ENCODE measurements at places on chromosomes 6 and 20.

- no peak for DNase-seq
Measured at GRCh38 chr20:45919542-45920399, 7.8 kb upstream of the PLTP start.

DNA sequence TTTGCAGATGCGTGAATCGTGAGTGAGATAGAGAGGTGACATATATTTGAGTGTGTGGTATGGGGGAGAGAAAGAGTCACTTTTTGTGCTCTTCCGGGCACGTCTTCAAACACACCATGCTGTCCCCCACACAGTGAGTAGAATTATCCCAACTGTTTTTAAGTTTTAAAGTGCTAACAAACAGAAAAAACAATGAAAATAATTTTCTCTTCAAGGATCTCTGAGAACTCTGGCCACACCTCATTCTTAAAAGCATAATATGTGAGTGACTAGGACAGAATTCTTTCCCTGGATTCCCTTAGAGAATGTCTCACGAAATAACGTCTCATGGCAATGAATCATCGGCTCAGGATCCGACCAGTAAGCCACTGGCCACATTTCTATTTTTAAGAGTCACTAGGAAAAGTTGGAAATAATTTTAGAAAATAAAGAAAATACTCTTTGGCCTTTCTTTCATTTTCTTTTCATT is 235.7 kb upstream of the ZNF217 start:
- DNase-seq, result peak; percentile 89

DNA sequence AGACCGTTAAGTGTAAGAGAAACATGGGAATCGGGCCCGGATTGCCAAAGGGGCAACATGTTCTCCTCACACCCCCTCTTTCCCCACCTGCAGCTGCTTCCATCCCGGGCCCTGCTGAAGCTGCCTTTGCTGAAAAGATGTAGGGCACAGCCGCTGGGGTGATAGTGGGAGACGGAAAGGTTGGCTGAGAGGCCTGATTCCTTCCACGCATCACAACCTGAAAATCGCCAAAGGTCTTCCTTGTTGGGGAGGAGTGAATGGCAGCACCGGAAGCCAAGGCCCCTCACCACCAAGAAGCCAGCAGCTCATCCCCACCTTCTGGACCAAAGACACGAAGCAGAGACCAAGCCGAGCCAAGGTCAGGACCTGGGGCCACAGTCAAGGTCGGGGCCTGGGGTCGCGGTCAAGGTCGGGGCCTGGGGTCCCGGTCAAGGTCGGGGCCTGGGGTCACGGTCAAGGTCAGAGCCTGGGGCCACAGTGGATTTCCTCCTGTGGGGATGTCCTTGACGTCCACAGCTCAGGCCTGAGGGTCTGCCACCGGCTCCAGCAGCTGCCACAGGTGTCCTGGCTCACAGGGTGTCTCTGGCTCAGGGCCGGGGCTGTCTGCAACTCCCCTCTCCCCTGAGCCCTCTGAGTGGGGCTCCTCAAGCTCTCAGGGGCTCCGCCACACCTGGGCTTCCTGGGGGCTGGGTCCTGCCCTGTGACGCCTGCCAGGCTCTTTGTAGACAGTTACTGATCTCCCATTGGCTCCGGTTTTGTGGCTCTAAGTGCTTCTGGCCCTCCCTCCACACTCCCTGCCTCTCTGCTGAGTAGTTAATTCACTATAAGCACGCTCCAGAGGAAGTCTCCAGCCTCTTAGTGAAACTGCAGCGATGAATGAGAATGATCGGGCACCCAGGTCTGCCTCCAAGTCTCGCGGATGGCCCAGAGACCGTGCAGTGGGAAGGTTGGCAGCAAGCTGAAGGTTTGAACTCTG is 5.5 kb upstream of the CHRNA4 start:
- no peak for DNase-seq

- DNase-seq, result no peak
Measured at GRCh38 chr6:159467473-159468041, 225.5 kb downstream of the SOD2 start.

DNA sequence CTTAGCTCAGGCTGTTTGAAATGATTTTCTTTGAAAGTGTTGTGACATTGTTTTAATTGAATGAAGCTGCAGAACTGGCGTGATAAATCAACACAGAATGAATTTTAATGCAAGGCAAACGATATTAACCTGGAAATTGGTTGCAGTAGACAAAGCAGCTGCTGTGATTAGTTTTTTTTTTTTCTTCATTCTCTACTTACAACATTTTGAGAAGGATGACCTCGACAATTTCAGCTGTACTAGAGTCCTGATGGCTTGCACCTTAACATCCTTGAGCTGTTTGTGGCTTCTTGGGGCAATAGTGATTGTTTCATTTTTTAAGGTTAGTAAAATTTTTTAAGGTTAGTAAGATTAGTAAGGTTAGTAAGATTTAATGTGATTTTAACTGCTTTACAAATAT is 54.2 kb downstream of the QKI start:
- no peak for DNase-seq

DNA sequence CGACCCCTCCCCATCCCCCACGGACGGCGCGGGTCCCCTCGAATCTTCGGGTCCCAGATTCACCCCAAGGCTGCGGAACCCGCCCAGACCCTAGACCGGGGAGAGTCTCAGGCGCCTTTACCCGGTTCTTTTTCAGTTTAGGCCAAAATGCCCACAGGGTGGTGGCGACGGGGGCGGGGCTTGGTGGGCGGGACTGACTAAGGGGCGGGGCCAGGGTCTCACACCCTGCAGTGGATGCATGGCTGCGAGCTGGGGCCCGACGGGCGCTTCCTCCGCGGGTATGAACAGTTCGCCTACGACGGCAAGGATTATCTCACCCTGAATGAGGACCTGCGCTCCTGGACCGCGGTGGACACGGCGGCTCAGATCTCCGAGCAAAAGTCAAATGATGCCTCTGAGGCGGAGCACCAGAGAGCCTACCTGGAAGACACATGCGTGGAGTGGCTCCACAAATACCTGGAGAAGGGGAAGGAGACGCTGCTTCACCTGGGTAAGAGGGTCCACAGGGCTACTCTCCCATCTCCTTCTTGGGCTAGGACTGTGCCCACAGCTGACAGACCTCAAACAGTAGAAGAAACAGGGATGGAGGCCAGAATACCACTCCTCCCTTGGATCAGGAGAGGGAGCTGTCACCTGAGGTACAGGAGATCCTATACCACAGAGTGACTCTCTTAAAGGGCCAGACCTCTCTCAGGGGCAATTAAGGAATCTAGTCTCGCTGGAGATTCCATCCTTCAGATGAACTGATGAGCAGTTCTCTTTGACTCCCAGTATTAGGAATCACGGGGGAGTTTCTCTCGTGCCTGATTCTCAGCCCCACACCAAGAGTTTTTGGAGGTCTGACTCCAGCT is 942 bp downstream of the HLA-E start:
- peak; percentile 88 for DNase-seq

DNA sequence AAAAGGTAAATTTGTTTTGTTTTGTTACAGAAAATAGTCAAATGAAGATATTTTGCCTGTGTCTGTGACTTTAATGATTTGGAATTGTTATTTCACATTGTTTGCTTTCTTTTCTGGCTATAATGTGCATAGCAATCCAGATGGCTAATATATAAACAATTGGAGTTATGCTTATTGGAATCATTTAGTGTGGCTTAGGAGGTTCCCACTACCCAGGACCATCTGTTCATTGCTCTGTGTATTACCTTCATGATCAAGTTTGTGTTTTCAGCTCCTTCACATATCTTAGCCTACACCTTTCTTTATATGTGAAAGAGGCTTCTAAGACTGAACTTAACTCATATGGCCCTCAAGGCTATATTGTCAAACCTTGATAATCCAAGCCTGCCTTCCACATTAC is 232.9 kb downstream of the BCKDHB start:
- no peak for DNase-seq

DNA sequence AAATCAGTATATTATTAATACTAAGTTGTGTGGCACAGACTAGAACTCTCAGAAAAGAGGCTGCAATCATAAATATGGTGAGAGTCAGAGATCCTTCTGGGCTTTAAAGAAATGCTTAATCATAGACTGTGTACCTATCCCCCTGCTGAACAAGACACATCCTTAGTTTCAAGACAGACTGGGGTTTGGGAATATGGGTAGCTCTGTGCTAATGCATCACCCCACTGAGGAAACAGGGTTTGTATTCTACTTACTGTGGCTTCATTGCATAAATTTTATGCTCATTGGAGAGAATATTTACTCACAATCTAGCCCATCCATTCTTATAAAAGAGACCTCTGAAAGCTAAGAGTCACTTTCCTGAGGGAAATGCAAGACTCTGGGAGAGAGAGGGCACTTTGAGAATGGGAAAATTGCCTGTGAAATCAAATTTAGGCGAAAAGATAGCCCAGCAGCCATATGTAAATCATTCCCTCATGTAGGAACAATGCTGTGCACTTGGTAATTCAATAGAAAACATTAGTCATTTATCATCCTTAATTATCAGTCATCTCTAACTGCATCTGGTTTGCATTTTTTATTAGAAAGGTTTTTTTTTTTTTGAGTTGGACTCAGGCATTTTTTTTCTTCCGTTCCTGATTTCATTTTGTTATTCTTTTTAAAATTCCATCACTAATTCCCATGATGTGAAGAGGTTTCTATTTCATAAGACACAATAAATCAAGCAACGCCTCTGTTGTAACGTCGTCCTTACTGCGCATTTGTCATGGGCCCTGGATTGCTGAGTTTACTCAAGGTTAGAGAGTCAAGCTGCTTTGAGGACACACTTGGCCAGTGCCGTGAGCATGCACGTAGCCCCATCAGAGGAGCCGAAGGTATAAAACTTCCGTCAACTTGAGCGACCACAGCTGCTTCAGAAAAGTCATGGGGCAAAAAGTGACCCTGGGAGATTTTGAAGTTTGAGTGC is 91.8 kb downstream of the TRMT11 start:
- DNase-seq, result no peak

DNA sequence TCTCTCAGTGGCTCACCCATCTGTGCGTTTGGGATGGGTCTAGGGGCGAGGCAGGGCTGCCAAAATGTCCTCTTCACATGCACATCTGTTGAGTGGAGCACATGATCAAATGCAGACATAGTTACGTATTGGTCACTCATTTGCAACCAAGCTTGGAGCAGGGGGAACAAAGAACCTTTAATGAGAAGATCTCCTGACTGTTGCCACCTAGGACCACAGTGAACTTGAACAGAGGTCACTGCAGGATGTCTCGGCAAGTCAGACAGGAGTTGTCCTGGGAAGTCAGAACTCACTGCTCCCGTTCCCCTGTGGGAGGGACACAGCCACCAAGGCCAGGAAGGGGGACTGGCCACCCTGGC is 73.4 kb downstream of the SSR1 start:
- DNase-seq, result no peak

GRCh38 chr6:94300424-94301144 is 881.2 kb upstream of the EPHA7 start:
- no peak for DNase-seq

DNA sequence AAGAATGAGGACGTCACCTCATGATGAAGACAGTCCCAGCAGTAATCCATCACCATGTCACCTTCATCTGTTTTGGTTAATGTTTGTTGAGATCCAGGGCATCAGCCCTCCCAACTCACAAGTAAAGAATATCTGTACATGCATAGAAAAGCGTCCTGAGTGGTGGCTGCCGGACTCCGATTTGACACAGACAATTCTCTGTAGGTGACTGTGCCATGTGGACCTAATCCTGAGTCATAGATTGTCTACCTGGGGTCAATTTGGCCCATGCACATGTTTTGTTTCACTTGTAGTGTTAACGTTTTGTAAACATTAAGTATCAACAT is 168.4 kb upstream of the UST start:
- no peak for DNase-seq

DNA sequence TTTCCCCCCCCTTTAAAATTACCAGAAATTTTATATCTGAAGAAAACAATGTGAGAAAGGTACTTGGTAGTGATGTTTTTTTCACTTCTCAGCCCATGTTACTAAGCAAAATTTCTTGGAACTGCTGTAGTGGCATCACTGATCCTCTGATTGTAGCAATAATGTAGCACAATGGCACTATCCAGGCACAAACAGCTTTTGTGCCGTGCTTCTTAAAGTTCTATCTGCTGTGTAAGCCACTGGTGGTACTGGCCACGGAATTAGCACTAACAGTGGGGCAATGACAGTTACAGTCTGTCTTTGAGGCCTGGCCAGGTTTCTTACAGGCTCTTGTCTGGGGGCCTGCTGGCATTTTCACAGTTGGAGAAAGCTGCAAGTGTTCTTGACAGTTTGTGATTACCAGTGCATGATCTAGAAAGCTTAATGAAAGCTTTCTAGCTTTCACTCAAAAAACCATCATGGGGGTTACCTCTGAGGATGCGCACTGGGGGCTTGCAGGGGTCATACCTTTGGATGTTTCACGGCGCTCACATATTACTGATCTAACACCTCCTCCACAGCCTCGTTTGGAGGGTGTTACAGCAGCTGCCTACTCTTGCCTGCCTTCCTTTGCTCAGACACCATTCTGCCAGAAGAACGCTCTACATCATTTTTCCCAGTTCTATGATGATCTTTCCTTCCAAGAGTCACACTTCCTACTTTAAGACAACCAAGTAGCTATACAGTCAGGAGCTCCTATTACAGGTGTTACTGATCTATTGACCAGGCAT is 58.4 kb upstream of the ARMH2 start:
- DNase-seq, result no peak

DNA sequence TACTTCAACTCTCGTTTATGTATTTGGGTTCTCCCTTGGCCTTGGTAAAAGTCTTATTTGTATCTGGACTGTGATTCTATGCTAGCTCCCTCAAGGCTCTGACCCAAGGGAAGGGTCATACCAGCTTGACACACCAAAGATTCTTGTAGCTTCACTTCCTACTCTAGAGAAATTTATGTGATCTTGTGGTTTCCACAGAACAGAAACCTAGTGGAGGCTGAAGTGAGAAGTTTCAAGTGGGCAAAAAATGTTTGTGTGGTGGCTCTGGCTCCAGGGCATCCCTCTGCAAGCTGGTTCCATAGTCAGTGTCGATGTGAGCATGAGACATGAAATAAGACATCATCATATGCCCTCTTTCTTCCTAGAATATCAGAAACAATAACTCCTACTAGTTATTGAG is 48.1 kb upstream of the TNFRSF21 start:
- peak; percentile 74 for DNase-seq

- DNase-seq, result no peak
Measured at GRCh38 chr6:26475823-26476729, 18.3 kb downstream of the BTN2A1 start.

DNA sequence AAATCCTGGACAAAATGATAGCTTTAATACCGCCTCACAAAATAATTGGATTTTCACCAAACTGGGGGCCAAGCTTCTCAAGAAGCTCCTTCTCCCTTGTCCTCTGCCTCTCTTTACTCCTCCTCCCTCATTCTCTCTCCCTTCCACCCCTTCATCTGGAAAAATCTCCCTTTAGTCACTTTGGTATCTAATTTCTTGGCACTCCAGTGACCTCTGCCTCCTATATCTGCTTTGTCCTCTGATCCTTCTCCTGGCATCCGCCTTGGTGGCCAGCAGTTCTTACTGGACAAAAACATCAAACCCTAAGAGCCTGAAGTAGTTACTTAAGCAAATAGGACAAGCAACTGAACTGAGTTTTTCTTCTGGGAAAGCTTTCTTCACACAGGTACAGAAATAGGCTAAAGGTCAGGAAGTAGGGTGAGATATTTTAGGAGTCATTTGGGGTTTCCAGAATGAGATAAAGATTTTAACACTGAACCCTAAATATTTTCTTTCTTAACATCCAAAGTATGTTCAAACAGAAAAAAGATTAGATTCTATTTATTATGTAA is 220.7 kb downstream of the ARHGAP18 start:
- DNase-seq, result no peak
